ENCODE measurements at places on chromosomes 16 and 17.

DNA sequence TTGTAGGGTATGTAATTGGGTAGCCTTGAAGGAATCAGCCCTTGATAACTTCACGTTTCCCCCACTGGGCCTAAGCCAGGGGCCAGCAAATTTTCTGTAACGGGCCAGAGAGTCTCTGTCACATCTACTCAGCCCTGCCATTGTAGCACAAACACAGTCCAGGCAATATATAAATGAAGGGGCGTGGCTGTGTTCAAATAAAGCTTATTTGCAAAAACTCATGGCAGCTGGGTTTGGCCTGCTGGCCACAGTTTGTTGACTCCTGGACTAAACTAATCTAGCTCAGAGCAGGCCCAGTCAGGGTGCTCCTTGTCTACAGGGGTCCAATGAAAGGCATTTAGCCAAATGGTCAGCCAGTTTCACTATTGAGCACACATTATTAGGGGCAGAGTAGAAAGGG lies 141.6 kb downstream of the CCDC182 start:
- DNase-seq = no peak

DNA sequence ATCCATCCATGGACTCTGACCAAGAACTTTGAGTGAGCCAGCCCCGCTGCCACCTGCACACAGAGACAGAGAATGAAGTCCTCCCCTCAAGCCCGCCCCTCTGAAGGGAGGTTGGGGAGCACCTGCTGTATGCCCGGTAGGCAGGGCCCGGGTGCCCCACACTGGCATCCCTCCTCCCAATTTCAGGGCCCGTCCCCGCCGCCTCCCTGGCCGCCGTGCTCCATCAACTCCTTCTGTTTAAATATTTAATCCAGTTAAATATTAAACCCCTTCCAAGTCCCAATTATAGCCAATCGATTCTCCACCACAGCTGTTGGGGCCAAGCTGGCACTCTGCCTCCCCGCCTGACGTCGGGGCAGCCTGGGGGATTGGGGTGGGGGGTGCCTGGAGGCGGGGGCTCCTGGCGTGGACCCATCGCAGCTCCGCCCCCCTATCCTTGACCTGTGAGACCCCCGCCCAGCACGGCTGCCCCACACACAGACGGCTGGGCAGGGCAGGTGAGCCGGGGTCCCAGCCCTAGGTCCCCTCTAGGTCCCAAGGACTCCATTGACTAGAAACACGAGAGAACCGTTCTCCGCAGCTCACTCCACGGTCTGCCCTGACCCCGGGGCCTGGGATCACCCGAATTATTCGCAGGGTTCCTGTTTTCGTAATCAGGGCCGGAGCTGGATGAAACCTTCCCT lies 18.0 kb upstream of the CACNA1H start:
- DNase-seq = no peak

- DNase-seq = no peak
Measured at GRCh38 chr17:19306160-19307111, 56.1 kb downstream of the B9D1 start.

DNA sequence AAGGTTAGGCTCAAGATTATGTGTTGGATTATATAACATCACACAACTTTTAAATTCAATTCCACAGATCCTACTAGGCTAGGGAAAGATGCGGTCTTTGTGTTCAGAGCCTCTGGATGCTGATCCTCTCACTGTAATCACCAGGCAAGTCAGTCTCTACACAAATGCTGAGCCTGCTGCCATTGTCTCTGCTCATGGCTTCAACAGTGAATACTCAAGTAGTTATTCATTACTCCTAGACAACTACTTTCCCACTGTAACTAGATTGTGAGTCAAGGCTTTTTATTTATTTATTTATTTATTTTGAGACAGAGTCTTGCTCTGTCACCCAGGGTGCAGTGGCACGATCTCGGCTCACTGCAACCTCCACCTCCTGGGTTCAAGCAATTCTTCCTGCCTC lies 15.8 kb upstream of the NDUFAB1 start:
- DNase-seq = no peak

DNA sequence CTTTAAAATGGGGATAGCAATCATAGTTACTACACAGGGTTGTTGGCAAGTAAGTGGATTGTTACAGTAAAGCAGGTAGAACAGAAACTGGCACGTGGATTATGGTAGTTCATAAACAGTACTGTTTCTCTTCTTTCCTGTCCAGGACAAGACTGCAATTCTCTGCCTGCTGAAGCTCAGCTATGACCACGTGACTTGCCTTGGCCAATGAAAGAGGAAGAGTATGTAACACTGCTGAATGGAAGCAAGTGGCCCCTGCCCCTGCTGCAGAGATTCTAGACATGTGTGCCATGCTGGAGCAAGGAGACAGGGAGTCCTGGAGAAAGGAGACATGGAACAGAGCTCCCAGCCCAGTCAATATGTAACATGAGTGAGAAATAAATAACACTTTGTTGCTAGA lies 66.6 kb upstream of the TOX3 start:
- no peak for DNase-seq

DNA sequence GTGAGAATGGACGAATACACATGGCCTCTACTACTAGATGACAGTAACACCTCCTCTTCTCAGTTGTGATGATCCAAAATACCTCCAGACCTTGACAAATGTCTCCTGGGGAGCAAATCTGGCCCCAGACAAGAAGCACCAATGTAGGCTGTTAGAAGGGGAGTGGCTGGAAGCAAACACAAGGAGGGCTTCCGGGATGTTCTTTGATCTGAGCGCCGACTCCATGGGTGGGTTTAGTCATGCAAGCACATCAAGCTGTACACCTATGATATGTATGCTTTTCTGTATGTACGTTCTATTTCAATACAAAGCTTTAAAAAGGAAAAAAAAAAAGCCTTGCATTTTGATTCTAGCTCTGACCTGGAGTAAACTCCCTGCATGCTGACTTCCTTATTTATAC lies 61.4 kb downstream of the ARHGAP17 start:
- no peak for DNase-seq

DNA sequence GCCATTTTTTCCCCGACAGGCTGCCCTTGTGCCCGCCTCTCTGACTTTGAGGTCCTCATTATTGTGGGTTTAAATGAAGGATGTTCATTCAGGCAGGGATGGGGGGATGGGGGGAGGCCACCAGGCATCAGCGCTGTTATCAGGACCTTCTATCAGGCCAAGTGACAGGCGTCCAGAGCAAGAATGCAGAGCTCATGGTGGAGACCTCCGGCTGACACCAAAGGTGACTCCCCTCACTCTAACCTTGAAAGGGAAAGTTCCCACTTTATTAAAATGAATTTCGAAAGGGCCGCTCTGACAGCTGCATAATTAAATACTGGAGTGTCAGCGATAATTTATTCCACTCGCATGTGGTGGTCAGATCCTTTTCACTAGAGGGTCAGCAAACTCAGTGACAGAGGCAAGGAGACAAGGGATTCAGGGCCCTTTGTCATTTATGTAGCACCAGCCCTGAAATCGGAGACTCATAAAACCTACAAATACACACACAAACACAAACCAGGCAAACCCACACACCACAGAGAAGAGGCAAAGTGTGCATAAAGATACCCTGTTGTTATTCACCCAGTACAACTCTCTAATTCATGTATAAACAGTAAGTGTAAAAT lies 436.0 kb downstream of the MAF start:
- DNase-seq = no peak
